Amygdala (tissue), 56 donors: ENCODE measurements at places on chromosomes 6 and 20.

DNA sequence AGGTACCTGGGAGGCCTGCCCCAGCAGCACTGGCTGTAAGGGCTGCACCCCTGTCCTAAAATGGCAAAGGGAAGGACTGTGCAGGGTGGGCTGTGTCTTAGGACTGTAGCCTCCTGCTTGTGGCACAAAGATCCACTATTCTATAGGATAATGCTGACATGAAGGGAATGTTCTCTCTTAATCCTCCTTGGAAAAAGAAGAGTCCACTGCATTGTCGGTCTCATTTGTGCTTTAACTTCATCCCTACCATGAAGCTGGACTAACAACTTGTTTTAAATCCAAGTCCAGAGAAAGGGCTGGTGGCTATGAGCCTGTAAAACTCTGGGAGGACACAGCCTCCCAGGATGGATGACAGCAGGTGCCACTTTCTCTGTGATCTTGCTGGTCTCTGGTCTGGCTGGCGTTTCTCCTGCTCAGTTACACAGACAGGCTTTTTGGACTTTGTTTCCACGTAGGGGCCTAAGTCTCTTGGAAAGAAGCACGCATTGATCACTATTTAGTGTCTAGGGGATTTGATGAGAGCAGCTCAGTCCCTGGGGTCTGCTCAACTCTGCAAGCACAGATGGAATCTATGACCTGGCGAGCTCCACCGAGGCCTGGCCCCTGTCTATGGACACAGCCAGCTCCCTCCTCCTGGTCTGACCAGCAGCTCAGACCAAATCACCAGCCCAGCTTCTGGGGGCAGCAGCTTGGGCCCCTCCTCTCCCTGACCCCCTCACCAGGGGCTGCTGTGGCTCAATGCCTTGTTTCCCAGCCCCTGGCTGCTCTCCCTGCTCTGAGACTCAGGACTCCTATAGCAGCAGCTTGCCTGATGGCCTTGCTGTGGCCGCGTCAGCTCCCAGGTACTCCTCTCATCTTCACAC is 4.8 kb downstream of the CST3 start:
- no peak for DNase-seq

DNA sequence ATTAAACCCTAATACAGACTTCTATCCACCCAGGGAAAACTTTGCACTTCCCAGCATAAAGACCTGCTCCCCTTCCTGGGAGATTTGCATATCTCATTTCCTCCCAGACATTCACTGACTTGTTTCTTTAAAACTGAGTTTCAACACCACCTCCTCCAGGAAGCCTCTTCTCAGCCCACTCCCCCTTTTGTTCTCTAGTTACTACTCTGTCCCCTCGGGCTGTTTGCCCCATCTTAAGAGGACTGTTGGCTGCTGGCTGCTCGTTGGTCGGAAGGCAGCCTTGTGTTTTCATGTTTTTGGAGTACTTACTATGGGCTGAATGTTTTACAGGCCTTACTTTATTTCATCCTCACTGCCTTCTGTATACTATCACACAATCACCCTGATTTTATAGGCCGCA is 6.6 kb downstream of the ARHGAP40 start:
- no peak for DNase-seq

- peak; percentile 57 for DNase-seq
These were observed 22.6 kb upstream of the RIN2 start for GRCh38 chr20:19735446-19735845.

- DNase-seq: no peak
These were observed 54.5 kb downstream of the TRIM38 start for GRCh38 chr6:26016963-26017631.

DNA sequence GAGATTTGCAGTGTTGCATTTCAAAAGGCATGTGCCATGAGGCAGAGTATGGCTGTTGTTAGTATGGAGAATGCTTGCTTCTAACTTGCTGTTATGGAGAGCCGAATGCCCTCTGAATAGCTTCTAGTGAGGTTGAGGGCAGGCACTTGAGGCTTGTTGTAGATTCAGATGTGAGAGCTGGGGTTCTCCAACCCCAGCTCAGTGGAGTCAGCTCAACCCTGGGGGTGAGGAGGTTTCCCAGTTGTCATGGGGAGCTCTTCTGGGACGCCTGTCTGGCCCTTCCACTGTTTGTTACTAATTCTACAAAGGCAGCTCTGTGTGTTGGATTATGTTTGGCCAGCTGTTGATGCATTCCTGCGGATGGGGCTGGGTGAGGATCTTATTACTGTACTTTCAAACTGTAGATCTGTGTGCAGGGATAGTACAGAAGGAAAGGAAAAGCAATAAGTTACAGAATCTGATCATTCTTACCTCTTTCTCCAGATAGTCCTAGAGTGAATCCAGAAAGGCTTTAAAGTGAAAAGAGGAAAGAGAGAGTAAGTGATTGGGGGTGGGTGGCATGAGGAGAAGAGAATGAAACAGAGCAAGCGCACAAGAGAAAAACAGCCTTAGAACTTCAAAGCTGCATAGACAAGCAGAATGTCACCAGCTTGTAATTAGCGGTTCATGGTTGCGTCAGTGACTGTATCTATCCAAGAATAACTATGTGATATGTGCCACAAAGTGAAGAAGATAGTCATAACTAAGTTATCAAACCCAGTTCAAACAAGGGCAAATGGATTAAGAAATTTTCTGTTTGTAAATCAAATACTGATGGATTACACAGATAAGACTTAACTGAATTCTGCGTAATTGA is 148.7 kb downstream of the PRL start:
- no peak for DNase-seq

- DNase-seq: no peak
These were observed 59.9 kb downstream of the NUDT3 start for GRCh38 chr6:34332251-34333198.

- no peak for DNase-seq
These were observed 9.1 kb upstream of the ZNF133 start for GRCh38 chr20:18279242-18279641.

GRCh38 chr20:62952373-62952967 is at the start of gene SLC17A9:
SLC17A9 (plus strand) TSS chr20:62952709; CDS start chr20:62952831, 122 bp downstream.
- no peak for DNase-seq

- no peak for DNase-seq
These were observed 77.7 kb downstream of the BMP2 start for GRCh38 chr20:6845141-6845540.

DNA sequence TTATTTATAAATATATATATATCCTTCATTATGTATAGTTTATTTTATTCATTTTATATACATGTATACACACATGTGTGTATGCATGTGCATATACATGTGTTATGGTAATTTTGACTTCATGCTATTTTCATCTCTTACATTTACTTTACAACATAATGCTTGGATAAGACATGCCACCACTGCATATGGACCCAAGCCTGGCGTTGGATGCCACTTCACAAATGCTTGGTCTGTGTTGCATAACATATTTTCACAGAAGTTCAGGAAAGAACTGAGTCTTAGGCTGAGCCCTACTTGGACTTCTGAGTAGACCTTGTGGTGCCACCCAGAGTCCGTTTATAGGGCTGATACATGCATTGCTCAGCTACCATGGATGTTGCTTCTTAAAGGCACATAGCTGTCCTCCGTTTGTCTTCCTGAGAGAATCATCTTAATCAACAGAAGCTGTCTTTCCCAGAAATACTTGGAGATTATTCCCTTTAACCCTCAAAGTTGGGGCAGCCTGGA is 337.8 kb downstream of the BTBD3 start:
- DNase-seq: no peak

- DNase-seq: no peak
These were observed 1.0 kb downstream of the AFDN start for GRCh38 chr6:167827583-167828324.

DNA sequence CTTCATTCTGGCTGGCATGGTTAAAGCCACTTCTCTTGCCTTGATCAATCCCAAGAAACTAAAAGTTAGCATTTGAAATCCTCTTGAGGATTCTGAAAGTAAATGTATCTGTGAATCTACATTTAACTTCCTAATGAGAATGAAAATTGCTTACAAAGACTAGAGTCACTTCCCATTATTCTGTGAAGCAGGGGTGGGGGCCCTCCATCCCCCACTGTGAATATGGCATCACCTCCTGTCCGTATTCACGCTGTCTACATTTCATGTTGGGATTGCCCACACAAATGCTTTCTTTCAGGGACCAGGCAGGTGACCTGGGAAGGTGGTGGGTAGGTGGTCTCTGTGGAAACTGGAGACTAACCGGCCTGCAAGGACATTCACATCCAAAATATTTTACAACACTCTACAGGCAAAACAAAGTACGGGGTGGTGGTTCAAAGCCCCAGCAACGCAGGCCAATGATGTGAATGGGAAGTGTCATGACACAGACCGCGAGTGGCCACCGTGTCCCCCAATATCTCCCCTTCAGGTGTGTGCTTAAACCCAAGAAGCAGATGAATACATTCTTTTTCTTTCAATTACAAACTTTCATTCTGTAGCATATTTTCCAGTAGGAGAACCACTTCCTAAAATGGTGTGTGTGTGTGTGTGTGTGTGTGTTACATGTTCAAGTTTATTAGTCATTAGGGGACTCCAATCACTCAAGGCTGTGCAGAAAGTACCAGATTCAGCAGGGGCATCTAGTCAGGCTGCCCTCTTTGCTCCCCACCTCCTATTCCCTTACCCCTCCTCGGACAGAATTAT is 132.2 kb downstream of the PRND start:
- no peak for DNase-seq

GRCh38 chr6:133436652-133437051 is 195.5 kb downstream of the EYA4 start:
- no peak for DNase-seq

DNA sequence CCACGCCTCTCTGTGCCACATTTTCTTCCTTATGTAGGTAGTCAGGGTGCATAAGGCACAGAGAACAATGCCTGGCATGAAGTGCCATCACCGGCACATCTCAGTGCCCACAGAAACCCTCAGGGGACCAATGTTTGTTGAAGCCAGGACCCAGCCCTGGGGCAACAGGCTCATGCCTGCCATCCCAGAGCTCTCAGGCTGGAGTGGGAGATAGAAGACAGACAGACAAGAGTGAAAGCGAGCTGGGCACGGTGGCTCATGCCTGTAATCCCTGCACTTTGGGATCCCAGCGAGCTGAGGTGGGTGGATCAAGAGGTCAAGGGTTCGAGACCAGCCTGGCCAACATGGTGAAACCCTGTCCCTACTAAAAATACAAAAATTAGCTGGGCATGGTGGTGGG is 13.5 kb downstream of the EFCAB8 start:
- DNase-seq: no peak

- DNase-seq: no peak
These were observed 51.3 kb downstream of the ATRN start for GRCh38 chr20:3521852-3522740.

- DNase-seq: no peak
These were observed 16.7 kb upstream of the TBC1D20 start for GRCh38 chr20:478949-479429.

- no peak for DNase-seq
These were observed at the start of gene MPIG6B for GRCh38 chr6:31723245-31723979. MPIG6B (plus strand) TSS chr6:31723373; CDS start chr6:31723384, 11 bp downstream.

DNA sequence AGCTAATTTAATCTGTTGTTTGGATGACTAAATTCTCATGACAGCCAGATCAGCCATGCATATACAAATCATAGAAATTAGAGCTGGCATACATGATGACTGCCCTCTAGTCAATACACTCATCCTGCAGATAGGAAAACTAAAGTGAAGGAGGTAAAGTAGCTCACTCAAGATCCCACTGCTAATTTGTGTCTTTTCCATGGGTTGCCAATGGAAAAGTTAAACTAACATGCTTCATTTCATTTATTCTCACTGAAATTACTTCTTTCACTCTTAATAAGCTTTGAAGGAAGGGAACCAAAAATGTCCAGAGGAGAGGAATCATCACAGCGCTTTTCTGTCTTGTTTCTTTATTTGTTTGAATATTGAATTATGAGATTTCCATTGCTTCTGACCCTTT is 308.2 kb downstream of the GJA1 start:
- no peak for DNase-seq

DNA sequence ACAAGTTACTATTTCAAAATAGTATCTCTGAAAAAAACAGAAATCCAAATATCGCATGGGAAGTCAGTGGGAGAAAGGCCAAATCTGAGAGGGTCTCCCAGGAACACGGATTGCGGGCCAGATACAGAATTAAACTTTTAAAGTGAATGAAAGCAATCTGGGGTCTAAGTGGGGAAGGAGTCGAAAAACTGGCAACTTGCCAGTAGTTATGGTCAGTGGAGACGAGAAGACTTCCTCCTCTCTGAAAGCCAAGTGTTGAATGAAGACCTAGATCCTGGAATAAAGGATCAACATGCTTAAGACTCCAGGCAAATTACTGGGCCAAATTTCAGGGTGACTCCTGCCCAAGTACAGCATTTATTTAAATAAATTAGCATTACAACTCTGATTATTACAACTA is 123.6 kb downstream of the BFSP1 start:
- no peak for DNase-seq

GRCh38 chr6:26185004-26185403 is 97.8 kb downstream of the HFE start:
- no peak for DNase-seq

DNA sequence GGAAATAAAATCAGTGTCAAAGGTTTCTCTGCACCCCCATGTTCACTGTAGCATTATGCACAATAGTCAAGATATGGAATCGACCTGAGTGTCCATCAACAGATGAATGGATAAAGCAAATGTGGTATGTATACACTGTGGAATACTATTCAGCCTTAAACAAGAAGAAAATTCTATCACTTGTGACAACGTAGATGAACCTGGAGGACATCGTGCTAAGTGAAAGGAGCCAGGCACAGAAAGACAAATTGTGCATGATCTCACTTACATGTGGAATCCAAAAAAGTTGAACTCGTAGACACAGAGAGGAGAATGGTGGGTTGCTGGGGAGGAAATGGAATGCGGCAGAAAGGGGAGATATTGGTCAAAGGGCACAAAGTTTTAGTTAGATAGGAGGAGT is 136.3 kb upstream of the ESR1 start:
- no peak for DNase-seq

DNA sequence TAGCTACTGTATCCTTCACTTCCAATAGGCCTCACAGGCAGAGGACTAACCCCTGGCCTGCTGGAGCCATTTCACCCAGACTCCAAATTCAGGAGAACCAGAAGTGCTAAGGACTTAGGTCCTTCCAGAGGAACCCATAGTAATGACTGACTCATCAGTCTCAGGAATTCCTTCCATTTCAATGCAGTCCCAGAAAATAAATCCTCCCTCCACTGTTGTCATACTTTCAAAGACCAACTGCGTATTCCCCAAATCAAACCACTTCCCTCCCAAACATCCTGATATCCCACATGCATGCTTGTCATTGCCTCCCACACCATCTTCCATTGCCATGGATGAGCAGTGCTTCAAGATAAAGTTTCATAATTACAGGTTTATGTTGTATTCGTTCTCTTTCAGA is 31.8 kb upstream of the NT5E start:
- no peak for DNase-seq

DNA sequence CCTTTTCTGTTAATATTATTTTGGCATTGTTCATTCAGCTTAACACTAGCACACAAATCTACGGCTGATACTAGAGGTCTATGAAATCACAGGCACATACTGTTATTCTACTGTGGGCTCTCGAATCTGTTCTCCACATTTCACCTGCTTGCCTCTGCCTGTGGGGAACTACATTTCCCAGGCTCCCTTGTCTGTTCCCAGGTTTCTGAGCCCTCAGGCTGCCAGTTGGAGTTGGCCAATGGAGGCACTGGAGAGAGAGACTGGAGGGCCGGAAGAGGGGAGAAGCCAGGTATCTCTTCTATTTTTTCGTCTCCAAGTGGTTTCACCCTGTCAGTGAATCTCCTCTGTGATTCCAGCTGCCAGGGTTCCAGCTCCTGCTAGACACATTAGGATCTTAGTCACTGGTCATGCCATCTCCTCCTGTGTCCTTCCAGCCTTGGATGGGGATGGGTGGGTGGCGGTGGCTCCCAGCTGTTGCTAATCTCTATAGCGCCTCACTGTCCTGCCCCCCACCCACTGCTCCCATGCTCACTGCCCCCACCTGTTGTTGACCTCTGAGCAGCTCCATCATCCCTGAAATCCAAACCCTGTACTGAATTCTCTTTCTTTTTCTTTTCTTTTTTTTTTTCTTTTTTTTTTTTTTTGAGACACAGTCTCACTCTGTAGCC is 188.2 kb downstream of the LRFN2 start:
- DNase-seq: no peak
